ENCODE measurements at places on chromosomes 5 and 9.

DNA sequence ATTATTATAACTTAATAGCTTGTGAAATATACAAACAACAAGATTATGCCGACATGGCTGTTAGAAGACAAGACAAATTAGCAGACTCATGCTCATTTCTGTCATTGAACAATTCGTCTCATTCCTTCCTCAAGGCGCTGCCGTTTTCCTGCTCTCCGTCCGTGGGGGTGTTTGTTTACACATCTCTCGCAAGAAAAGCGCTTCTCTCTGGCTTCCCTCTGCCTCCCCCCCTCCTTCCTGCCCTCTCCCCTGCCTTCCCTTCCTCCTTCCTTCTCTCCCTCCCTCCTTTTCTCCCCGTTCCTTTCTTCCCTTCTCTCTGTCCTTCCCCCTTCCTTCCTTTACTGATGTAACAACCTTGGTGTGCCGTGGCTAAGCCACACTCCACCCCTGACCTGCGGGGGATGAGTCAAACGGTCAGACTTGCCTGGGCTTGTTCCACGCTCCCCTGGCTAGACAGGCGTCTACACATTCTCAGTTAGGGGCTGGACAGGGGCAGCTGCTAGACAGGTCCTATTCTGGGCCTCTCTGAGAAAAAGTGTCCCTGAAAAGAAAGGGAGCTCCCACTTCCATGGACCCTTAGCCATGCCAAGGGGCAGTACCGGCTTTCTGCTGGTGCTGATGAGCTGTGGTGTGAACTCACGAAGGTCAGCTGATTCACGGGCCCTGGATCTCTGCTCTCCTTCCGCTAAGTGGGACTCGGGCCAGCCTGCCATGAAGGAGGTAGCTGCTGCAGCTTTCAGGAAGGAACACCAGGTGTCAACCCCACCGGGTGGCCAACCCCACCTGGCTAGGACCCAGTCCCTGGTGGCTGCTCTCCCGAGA is 32.0 kb upstream of the SPTLC1 start:
- no peak for DNase-seq

- no peak for DNase-seq
Measured at GRCh38 chr9:78023003-78023741, 8.4 kb downstream of the GNAQ start.

DNA sequence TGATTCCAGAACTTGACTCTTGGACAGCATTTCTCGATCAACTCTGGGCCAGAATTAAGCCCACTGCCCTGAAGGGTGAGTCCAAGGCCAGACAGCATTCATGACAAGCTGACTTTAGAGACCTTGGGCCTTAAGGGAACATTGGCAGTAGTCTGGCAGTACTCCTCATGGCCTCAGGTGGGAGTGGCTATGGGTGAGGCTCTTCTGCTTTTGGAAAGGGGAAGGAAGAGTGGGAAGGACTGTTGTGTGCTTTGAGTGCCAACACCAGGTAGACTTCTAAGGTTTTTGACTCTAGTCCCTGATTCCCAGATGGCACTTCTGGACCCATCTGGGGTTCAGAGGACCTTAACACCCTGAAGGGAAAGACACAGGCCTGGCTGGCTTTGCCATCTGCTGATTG is 530.4 kb downstream of the ACTL7B start:
- DNase-seq, result no peak

GRCh38 chr9:129318121-129319075 is 140.3 kb upstream of the IER5L start:
- DNase-seq, result no peak

DNA sequence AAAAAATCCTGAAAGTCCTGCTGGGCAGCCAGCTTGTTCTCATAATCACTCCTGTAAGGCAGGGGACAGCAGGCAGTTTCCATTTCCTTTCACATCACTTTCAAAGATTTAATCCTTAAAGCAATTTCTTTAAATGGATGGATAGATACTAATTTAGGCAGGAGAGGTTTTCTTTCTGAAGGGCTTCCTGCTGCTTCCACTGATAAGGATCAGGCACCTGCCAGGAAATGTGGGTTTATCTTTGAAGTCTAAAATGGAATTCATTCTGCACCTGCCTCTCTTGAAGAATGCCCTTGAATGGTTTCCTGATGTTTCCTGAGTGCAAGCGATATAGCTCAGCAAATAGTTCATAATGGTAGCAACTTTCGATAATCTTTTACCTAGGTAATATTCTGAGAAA is 64.5 kb downstream of the STARD4 start:
- DNase-seq, result no peak

DNA sequence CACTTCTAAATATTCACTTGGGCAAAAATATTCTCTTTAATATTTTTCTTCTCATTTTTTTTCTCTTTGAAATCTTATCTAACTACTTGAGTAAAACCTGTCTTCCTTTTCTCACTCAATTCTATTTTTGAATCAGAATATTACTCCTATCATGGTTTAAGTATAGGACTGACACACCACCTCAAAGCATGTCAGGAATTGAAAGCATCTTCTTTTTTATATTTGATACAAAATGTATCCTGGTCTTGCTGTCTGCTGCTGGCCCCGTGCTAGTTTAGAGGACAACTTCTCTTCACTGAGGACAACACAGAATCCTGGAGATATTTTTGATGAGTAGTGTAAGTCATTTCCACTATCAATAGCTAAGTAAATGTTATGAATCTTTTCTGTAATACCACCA is 383.6 kb downstream of the GADD45G start:
- no peak for DNase-seq

GRCh38 chr5:146719179-146719578 is 159.4 kb downstream of the PPP2R2B start:
- DNase-seq, result no peak

DNA sequence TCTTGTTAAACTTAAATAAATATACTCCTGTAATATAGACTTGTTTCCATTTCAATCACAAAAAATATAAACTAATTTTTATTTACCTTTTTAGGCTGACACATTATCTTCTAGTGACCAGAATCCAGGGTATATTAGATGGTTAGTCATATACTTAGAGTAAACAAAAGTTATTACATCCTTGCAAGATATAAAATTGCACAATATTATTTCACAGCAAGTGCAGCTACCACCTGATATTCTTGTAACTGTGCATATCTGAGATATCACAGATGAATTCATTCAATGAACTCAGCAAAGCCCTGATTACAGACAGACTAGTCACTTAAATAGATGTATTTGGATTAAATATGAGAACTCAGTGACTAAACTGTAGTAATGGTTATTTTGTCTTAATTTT is 25.6 kb upstream of the ARRDC3 start:
- no peak for DNase-seq

DNA sequence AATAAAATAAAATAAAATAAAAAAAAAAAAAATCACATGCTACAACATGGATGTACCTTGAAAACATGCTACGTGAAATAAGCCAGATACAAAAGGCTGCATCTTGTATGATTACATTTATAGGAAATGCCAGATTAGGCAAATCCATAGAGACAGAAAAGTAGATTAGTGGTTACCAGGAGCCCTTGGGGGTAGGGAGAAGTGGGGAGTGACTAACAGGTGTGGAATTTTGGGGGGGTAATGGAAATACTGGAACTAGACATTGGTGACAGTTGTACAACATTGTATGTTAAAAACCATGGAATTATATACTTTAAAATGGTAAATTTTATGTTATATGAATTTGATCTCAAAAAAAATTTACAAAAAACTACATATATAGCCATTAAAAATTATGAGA is 47.3 kb downstream of the SLC1A1 start:
- no peak for DNase-seq

- peak; percentile 19 for DNase-seq
Measured at GRCh38 chr9:115042781-115043509, 75.0 kb downstream of the TNC start.

DNA sequence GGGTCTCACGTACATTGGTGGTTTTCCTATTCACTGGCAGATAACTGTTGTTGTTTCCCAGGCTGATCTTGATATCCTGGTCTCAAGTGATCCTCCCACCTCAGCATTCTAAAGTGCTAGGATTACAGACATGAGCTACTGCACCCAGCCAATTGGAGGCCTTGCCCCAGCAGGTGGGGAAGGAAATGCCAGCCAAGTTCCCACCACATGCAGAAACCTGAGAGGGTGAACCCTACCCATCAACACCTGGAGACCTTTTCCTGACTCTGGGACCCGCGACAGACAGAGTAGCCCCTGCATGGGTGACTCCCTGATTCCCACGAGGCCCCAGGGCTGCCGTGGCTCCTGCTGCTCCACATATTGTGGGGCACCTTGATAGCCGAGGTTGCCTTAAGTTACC is 107.7 kb downstream of the GDA start:
- no peak for DNase-seq

DNA sequence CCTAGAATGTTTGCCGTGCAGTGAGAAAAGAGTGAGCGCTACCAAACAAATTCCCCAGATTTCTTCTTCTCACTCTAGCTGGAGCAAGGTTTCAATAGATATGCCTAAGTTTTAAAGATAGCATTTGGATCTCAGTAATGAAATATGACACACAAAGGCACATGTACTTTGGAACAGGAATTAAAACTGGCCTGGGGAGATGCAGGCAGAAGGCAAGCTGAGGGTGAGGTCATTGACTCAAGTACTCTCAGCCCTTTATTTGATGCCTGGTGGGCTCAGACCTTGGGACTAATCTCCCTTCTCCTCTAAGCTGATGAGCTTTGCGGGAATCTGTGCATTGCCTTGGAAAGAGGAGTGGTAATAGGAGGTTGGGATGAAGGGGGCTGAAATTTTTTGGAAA is 323.3 kb upstream of the SLC30A5 start:
- no peak for DNase-seq

DNA sequence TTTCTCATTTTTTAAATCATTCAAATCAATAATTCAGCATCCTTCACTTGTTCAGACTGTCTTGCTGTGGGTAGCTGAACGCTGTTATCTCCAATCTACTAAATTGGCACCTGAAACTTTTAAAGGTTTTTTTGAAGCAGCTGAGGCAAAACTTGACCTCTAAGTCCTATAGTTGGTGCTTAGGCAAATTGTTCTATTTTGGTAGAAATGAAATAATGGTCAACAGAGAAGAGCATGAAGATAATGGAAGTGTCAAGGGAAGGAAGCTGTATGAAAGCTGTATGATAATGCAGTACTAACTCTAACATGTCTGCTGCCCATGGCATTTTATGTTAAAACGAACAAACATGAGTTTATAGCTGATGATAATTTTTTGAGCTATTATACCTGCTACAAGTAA is 138.0 kb downstream of the GDNF start:
- DNase-seq, result no peak

- DNase-seq, result no peak
Measured at GRCh38 chr9:107336718-107337360, 53.8 kb downstream of the RAD23B start.

GRCh38 chr9:121133104-121133816 is 58.5 kb downstream of the CNTRL start:
- peak; percentile 29 for DNase-seq

DNA sequence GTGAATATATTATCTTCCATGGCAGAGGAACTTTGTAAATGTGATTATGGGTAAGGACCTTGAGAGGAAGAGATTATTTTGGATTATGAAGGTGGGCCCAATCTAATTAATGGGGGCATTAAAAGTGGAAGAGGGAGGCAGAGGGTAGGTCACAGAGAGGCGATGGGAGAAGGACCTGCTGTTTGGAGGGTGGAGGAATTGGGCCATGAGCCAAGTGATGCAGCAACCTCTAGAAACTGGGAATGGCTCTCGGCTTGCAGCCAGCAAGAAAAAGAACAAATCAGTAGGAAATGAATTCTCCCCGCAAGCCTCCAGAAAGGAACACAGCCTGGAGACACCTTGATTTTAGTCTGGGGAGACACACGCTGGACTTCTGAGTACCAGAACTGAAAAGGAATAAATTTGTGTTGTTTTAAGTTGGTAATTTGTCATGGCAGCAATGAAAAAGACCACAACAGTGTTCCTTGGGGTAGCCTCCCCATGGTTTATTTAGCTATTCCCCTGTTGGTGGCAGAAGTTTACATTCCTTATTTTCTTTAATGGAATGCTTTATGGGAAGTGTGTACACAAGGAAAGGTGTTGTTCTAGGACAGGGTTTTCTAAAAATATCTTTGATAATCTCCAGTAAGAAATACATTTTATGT is 103.6 kb downstream of the HSPA4 start:
- no peak for DNase-seq

- DNase-seq, result no peak
Measured at GRCh38 chr5:980966-981365, 27.6 kb upstream of the NKD2 start.

DNA sequence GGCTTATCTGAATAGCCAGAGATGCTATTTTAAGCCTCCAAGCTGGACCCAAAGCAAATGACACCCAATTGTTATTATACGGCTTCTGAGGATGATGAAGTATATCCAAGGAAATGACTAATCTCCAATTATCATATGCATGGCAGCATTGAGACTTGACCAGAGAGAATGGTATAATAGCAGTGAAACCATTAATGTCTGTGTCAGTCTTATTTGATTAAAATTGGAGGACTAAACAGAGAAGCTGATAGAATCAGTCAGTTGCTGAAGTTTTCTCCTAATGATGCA is 200.5 kb downstream of the EFNA5 start:
- DNase-seq, result no peak

DNA sequence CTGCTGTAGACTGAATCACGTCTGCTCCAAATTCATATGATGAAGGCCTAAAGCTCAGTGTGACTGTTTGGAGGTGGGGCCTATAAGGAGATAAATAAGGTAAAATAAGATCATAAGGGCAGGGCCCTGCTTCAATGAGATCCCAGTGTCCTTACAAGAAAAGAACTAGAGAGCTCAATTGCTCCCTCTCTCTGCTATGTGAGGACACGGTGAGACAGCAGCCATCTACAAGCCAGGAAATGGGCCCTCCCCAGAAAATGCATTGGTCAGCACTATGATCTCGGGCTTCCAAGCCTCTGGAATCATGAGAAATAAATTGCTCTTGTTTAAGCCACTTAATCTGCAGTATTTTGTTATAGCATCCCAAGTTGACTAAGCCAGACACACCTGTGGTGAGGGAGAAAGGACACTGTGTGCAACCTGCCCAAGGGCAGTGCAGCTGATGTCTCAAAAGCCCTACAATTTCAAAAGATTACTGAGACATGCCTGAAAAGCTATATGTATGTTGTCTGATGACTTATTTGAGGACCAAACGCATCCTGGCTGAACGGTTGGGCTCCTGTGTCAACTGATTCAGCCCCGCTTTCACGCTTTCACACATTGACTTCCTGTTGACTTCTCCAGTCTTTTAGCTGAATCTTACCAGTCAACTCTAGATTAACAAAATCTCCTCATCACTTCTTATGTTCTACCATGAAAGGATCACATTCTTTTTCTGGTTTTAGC is 13.2 kb downstream of the GZMK start:
- peak; percentile 37 for DNase-seq

GRCh38 chr5:91225848-91226686 is 157.1 kb downstream of the ARRDC3 start:
- DNase-seq, result peak; percentile 35

DNA sequence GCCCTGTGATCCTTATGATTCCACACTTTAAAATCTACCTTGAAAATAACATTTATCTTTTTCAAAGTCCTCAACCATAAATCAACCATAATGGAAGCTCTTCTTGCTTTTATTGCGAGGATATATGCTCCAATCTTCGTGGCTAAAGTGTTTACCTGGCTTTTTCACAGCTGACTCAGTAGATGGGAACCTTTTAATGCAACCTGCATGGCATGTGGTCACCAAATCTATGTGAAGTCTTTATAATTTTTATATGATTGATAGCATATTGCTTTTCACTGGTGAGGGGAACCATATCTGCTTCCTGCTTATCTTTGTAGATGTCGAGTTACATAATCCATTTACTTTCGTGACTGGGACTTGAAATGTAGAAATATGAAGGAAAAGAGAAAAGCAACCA is 47.1 kb upstream of the TLX3 start:
- DNase-seq, result no peak

GRCh38 chr9:81573415-81574321 is 115.7 kb downstream of the TLE1 start:
- DNase-seq, result no peak
